ENCODE measurements at places on chromosomes 1 and 21.

DNA sequence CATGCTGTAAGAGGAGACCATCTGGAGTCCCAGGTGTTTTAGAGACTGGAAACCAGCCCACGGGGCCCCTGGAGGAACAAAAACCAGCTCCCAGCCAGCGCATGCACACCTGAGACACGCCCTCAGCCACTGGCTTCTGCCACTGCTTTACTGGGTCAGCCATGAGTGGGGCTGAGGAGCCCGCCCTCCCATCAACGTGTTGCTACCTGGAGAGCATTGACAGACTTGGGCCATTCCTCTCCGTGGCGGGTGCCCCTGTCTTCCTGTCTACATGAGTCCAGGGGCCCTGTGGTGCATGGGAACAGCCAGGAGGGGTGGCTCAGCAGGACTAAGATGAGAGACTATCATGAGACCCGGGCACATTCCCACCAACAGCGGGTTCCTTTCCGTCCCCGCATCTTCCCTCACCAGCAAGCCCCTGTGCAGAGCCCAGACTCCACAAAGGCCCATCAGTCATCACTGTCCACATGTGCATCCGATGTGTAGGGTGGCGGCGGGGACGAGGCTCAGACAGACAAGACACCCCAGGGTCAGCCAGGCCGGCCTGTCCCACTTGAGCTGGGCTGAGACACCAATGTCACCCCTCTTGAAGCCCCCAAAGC is 45.4 kb upstream of the POFUT2 start:
- DNase-seq = no peak

- no peak for DNase-seq
Measured at GRCh38 chr21:32329331-32329730, 30.7 kb downstream of the MRAP start.

GRCh38 chr1:66747501-66747900 is 4.8 kb upstream of the DYNLT5 start:
- no peak for DNase-seq

- no peak for DNase-seq
Measured at GRCh38 chr1:2208309-2209239, 14.0 kb upstream of the FAAP20 start.

- no peak for DNase-seq
Measured at GRCh38 chr1:157961805-157962762, 31.4 kb upstream of the KIRREL1 start.

- no peak for DNase-seq
Measured at GRCh38 chr1:165355139-165355976, 1.2 kb downstream of the LMX1A start.

Data from iPS DF 19.7 (cell line).